Stimulated activated CD8-positive, alpha-beta memory T cell treated with anti-CD3 and anti-CD28 coated beads, Interleukin-15, amount 100 ng/mL, for 4 hours (primary cell): ENCODE measurements at places on chromosomes 1 and 21.

GRCh38 chr1:174218983-174219382 is 59.7 kb downstream of the RABGAP1L start:
- no peak for DNase-seq

DNA sequence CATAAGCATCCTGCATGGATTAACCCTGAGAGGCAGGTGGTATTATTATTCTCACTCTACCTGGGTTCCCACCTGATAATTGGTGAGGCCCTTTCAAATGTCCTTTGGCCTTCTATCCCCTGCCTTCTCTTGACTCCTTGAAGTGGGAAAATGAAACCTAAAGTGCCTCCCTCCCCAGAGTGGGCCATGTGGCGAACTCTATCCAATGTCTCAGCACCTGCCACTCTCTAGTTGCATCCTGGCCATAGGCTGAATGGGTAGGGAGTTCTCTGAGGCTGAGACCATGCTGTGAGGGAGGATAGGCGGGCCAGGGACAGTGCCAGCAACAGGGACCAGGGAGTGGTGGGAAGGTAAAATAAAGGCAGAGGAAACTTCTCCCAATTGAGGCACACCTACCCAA is 35.3 kb downstream of the ELF3 start:
- no peak for DNase-seq

DNA sequence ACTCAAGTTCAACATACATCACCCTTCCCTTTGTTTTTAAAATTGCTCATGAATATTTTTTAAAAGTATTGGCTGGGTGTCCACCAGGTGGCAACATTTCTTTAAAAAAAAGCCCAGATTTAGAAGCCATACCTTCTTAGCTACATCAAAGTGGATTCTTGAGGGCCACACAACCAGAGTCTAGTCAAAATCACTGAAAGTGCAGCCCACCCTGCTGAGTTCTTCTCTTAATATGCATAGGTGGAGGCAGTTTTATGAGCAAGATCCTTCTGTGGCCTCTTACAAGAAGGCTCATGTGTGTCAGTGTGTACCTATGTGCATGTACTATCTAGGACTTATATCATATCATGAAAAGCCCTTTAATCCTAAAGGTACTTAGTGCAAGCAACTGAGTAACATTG is 16.9 kb upstream of the GNG12 start:
- DNase-seq: no peak

- peak; percentile 20 for DNase-seq
These were observed 132.8 kb downstream of the SNX7 start for GRCh38 chr1:98794196-98794886.

GRCh38 chr1:159315381-159315780 is 13.2 kb downstream of the FCER1A start:
- no peak for DNase-seq
